NB4 (cell line): ENCODE measurements at places on chromosomes 4 and X.

DNA sequence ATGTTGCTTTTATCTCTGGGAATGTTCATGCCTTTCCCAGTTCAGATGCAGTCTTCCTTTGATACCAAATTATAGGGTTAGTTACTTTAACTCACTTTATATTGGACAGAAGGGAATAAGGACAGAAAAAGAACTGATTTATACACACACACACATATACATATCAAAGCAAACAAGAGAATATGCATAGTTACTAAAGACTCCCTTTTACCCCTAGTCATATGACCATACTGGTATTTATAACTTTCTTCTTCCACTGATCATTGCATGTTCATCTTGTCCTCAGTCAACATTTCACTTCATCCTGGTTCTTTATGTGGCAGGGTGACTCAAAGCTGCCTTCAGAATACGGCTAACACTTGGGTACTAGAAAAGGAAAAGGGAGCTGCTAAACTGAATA is 120.4 kb downstream of the PARM1 start:
- DNase-seq, result no peak

DNA sequence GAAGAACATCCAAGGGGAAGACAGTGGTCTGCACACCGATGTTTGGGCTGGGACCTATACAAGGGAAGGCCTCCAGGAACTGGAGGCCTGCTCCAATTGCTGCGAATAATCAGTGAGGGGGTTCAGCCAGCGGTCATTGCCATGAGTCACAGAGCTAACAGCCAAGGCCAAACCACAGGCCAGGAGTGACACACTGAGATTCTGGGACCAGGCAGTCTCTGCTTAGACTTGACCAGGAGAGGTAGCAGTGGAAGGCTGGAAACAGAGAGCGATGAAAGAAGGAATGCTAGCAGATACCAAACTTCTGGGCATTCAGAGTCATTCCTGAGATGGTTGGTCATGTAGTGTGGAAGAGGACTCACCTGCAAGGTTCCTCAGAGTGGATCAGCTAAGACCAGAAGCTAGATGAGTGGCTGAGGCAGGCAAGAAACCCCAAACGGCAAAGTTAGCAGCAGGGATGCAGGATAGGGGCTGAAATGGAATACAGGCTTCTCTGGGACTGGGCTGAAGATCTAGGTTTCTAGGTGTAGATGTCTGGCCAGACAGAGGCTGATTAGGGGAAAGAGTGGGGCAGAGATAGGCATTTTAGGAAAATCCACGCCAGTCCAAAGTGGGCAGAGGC is 54.7 kb downstream of the CNGA2 start:
- no peak for DNase-seq

GRCh38 chrX:139766545-139766983 is 58.6 kb upstream of the MCF2 start:
- peak; percentile 11 for DNase-seq

DNA sequence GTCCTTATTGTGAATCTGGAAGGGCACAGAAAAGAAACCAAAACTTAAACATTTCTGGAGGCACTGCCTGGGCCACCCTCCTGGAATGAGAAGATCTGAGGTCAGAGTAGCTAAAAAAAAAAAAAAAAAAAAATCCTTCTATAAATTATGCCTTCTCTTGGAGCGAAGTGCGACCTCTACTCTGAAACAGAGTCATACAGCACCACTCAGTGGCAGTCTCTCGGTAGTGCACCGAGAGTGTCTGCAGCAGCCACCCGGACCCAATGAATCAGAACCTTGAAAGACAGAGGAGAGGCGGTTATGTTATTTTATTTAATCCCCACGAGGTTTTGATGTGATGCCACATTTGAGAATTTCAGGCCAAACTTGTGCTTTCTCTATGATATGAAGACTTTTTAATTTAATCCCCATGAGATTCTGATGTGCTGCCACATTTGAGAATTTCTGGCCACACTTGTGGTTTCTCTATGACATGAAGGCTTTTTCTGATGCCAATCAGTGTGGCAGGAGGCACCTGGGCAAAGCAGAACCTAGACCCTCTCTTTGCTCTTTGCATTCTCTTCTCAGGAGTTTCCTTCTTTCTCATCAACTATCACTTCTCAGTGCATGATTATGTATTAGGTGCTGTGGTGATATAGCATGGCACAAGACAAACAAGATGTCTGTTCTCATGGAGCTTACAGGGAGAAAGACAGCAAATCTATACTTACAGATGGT is 5.6 kb upstream of the CT47C1 start:
- DNase-seq, result peak; percentile 46

- no peak for DNase-seq
Observed at GRCh38 chrX:149830192-149830873, 48.6 kb downstream of the MAGEA9 start.

DNA sequence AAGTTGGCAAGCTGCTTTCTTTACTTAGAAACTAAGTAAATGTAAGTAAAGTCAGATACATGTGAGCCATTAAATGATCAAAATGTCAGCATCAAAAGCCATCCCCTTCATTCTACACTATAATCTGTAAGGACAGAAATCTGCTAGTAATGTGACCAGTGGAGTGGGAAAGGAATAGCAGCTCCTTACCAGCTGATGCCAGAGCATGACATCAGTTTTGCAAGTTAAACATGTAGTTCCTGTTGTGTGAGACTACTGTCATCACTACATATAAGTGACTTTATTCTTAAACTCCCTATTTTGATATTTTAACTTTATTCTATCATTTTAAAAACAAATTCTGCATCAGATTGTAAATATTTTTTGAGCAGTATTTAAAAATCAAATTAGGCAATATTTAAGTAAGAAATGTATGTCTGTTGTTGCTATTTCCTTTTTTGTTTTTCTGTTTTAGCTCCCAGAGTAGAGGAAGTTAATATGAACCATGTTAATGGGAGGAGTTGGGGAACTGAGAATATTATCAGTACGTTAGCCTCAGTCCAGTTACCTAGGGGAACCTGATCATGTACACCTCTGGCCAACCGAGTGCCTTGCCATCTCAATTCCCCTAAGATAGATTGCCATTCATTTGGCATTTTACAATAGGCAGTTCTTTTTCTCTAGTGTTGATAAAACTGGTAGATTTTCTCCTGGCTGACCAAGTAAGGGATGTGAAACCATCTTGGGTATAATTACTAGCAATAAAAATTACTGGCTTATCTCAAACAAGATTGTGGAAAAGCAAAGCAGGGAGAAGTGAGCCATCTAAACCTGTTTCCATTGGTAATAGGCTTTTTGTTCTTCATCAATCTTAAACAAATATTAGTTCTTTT is 34.7 kb downstream of the CCNI start:
- peak; percentile 9 for DNase-seq

- peak; percentile 82 for DNase-seq
Observed at GRCh38 chr4:122577808-122578781, 42.8 kb downstream of the IL21 start.

GRCh38 chrX:19776753-19777152 is 110.6 kb downstream of the SH3KBP1 start:
- peak; percentile 20 for DNase-seq

DNA sequence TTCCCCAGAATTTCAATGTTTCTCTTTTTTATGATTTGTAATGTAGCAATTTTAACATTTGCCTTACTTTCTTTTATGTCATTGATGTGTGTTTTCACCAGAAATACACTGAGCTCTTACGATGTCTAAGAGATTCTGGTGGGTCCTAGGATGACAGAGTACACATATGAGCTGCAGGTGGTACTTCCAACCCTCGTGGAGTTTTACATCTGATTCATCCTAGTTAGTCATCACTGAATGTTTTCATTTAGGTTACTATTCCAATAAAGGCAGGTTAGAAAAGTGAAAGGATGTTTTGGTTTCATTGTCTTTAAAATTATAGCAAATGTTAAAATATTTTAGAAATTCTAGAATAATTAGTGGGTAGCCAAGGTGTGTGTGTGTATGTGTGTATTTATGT is 605.9 kb downstream of the ADGRL3 start:
- no peak for DNase-seq

DNA sequence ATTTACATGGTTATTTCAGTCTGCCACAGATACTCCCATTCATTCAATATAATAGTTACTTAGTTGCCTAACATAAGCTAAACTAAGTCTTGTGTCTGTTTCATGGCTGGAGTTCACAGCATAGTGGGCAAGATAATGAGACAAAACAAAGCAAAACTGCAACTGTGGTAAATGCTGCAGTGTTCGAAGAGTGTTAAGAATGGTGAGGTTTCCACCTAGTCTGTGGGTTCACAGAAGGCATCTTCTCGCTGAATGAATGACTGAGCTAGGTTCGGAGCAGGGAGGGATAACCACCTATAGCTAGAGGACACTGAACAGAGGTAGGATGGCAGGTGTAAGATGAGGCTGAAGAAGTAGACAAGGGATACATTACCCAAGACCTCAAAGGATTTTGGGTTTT is 171.0 kb downstream of the FBXW7 start:
- DNase-seq, result no peak

GRCh38 chrX:29229802-29230201 is 642.6 kb downstream of the IL1RAPL1 start:
- DNase-seq, result no peak

DNA sequence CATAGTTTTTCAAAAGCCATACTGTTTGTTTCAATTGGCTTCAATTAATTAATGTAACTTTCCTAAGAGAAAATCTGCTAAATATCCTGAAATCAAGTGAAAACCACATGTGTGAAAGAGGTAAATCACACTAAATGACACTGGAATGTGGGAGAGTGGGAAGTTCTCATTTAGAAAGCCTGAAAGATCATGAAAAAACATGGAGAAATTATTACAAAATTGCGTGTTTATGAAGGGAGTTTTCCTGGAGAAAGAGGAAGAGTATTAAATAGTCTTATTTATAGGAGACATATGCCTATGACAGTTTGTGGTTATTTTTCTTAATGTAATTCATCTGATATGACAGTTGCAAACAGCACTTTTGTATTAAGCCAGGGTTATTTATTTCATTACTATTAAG is 183.7 kb downstream of the DKK2 start:
- no peak for DNase-seq

DNA sequence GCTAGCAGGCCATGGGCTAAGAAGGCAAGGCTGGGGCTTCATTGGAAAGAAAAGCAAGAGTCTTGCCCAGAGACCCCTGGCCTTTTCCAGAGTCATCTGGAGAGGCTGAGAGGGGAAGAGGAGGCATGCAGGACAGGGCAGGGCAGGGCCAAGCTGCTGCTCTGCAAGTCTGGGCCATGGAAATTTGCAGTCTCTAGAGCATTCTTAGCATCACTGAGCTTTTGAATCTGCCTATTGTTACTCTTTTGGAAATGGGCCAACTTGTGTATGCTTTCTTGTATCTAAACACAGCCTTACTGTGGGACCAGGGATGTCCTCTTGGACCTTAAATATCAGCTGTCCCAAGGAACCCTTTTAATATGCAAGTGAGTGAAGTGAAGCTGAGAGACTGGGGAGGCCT is 560.5 kb downstream of the MID1IP1 start:
- no peak for DNase-seq

DNA sequence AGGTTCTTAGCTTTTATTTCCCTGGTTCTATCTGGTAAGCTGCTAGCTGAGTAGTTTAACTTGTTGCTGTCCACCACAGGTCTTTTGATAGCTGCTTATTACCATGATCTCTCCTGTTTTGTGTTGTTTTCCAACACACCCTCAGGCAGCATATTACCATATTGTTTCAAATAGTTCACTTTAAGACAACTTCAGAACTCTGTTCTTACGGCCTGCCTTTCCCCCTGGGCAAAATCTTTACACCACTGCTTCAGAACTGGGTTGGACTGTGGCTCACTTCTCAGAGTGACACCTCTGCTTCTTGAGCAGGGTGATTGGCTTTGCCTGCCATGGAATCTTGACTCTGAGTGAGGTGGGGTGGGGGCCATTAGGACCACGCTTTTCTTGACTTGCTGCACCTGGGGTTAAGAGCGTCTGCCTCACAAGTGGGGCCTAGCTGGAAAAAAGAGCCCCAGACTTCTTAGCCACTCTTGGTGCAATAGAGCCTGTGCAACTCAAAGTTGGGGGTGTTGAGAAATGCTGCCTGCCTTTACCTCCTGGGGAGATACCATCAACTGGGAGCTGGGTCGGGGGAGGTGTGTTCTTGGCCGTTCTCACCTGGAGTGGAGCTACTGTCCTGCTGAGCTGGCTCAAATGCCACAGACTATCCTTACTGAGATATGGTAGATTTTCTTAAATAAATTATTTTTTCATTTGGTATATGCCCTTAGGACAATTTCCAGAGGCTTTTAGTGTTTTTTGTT is 23.4 kb downstream of the USP9X start:
- no peak for DNase-seq

GRCh38 chr4:139567159-139567870 is 11.3 kb upstream of the SETD7 start:
- DNase-seq, result no peak

- no peak for DNase-seq
Observed at GRCh38 chr4:9143421-9144080, 26.7 kb upstream of the FAM90A26 start.

- DNase-seq, result no peak
Observed at GRCh38 chr4:3284734-3285557, 7.9 kb upstream of the RGS12 start.

- no peak for DNase-seq
Observed at GRCh38 chr4:1447676-1448588, 41.7 kb upstream of the NKX1-1 start.

- no peak for DNase-seq
Observed at GRCh38 chr4:8045909-8046308, 106.2 kb upstream of the AFAP1 start.

DNA sequence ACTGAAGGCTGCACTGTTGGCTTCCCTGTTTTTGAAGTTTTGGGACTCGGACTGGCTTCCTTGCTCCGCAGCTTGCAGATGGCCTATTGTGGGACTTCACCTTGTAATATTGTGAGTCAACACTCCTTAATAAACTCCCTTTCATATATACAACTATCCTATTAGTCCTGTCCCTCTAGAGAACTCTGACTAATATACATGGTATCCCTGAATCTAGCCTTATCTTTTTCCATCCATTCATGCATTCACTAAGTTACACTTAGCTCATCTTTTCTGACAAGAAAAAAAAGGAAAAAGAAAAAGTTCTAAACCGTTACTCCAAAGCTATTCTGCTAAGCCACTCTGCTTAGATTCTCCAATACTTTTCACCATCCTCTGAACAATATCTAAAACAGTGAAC is 1260.2 kb upstream of the PCDH7 start:
- no peak for DNase-seq

- DNase-seq, result no peak
Observed at GRCh38 chr4:174553828-174554227, 31.5 kb upstream of the HPGD start.

DNA sequence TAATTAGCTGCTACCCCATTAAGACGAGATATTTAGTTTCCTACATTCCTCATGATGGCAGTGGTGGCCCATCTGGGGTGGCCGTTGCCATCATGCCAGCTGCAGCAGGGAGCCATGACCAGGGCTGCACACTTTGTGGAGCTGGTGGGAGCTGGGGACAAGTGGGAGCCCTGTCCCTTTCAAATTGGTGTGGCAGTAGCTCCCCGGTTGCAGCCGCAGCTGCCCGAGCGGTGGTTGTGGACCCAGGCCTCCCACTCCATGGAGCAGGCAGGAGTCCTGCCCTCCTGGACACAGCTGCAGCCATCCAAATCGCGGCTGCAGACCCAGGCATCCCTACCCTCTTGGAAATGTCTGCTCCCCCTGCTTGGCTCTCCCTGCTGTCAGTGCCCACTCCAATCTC is 9.3 kb upstream of the SYTL5 start:
- peak; percentile 2 for DNase-seq

- no peak for DNase-seq
Observed at GRCh38 chr4:164802301-164802901, 48.5 kb downstream of the SMIM31 start.

GRCh38 chr4:7261087-7261486 is 68.7 kb downstream of the SORCS2 start:
- DNase-seq, result no peak

- no peak for DNase-seq
Observed at GRCh38 chrX:22577181-22577580, 304.5 kb downstream of the CBLL2 start.
